ENCODE measurements at places on chromosomes 4 and X.

GRCh38 chr4:184347251-184348239, 126.8 kb downstream of the IRF2 start:
- DNase-seq, result peak; percentile 10

GRCh38 chr4:158710814-158711213, 12.4 kb downstream of the PPID start:
- no peak for DNase-seq

DNA sequence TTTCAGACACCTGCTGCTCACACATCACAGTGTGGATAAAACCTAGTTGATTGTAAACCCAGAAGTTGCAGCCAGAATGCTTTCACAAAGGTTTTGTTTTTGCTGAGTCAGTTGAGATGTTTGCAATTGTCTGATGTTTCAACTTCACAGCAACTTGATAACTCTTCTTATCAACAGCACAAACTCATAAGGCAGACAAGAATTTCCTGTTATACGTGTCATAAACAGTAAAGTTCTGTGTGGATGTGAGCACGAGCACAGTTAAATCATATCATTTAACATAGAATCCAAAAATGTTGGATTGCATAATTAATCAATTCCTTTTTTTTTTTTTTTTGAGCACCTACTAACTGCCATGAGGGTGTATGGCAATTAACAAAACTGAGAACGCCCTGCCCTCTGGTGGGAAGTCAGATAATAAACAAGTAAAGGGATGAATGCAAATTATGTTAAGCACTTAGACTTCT, 512.2 kb downstream of the PDHA2 start:
- no peak for DNase-seq

- peak; percentile 84 for DNase-seq
Measured at GRCh38 chrX:103687073-103687695, 685 bp upstream of the MORF4L2 start.

Data from amygdala (tissue), 56 donors.